ENCODE measurements at places on chromosomes 4 and X.

- DNase-seq: no peak
Measured at GRCh38 chr4:30728311-30728710, 8.1 kb downstream of the PCDH7 start.

- DNase-seq: peak; percentile 73
Measured at GRCh38 chrX:30246769-30247489, at the start of gene MAGEB1. Gene MAGEB1, plus strand, starts transcription at chrX:30247146. Its CDS starts 3,348 bp downstream, at chrX:30250494.

GRCh38 chr4:26356081-26356501, 35.3 kb downstream of the RBPJ start:
- DNase-seq: no peak

DNA sequence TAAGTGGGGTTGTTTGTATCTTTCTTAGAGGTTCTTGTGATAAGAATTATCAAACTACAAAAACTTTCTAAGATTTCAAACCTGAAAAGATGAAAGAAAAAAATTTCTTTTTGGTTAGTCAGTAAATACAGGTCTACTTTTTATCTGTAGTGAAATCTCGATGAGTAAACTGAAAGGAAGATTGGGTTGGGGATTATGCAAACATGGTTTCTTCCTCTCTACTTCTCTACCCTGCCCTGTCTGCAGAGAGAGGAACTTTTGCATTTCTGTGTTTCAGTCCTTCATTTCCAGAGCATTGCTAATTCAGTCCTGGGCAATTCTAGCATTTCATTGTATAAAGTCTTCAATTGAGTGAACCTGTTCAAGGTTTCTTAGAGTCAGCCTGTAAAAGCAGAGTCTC, 51.6 kb upstream of the IL2 start:
- DNase-seq: no peak

DNA sequence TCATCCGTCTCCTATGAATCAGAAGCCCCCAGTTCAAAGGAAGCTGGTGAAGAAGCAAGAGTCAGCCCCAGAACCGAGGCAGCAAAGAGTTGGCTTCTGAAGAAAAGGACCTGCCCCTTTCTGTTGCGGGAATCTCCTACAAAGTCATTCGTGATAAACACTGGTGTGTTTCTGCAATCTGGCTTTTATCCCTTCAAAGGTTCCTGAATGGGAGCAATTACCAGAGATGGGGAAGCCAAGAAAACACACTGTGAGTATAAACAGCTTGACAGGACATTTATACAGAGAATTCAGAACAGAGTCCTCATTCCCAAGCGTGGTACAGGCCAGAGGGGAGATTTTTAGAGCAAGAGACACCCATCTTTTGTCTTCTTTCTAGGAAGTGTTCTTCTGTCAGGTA, 226.8 kb upstream of the LNX1 start:
- no peak for DNase-seq

DNA sequence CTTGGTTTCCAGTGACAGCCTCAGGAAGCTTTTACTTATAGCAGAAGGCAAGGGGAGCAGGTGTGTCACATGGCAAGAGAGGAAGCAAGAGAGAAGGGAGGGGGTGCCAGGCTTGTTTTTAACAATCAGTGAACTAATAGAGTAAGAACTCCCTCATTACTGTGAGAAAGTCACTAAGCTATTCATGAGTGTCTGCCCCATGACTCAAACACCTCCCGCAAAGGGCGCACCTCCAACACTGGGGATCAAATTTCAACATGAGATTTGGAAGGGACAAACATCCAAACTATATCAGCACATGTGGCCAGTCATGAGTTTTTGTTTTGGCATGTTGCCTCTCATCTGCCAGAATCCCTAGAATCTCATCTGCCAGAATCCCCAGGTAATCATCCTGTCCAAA, 183.5 kb upstream of the C1QTNF7 start:
- no peak for DNase-seq

GRCh38 chrX:81316163-81316562, 114.3 kb downstream of the SH3BGRL start:
- no peak for DNase-seq

GRCh38 chr4:71231129-71232055, 107.4 kb upstream of the SLC4A4 start:
- DNase-seq: no peak

DNA sequence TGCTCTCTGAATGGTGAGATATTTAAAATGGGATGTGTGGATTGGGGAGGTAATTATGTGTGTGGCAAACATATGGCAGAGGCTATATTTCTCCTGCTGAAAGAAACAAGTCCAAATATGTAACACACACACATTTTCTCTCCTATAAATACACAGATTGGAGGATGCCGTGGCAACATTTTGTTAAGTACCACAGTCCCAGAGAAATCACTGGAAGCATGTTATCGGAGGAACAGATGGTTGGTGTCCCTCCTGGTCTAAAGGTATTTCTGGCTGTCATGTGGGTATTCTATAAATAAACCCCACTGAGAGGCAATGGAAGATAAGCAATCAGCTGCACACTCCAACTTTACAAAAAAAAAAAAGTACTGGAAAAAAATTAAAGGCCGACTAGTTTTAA, 528.3 kb upstream of the BOD1L1 start:
- no peak for DNase-seq

GRCh38 chrX:49844611-49845010, 15.5 kb downstream of the PAGE4 start:
- no peak for DNase-seq

GRCh38 chr4:61805979-61806378, 605.9 kb downstream of the ADGRL3 start:
- DNase-seq: no peak

- DNase-seq: no peak
Measured at GRCh38 chr4:38106886-38107514, 146.8 kb downstream of the PTTG2 start.

DNA sequence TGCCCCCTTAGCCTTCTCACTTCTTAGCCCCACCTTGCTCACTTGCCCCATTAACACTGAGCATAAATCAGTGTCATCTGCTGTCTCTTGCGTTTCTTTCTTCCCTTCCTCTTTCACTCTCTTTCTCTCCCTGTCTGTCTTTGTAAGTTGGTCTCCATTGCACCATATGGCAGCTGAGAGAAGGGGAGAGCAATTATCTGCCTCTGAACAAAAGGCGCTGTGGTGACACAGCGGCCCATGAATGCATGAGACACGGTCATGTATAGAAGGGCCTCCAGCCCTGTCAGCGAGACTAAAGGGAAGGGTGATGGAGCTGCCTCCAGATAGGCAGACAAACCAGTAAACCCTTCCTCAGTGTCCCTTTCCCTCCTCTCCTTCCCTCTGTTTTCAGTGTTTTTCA, 88.8 kb upstream of the PCDH18 start:
- peak; percentile 46 for DNase-seq

DNA sequence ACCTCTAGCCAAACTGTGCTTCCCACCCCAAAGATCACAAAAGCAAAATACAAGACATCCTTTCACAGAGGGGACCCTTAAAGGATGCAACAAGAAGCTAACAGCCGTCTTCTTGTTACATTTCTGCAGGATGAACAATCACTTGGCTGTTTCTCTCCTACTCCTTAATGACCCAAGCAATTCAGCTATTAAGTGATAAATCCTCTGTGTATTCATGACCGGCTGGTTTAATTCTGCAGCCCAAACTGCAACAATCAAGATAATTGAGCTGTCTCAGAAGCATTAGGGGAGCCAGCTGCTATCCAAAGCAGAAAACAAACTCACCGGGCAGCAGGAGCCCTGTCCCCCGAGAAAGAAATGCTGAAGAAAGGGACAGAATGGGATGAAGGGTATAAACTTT, 85.9 kb upstream of the ACSL4 start:
- no peak for DNase-seq

DNA sequence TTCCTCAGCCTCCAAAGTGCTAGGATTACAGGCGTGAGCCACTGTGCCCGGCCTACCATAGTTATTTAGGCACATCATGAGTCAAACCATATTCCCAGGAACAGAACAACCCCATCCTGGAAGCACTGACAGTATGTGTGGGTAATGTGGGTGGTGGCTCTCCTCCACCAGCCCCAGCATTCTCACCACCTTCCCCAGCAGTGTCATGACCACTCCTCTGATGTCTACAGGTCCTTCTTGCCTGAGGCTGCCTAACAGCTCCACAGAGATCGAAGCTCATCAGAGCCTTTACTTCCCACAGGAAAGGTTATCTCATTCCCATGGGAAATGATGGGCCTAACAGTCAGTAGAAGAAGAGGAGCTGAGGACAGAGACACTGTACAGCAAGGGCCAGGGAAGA, 129.5 kb upstream of the GPC4 start:
- no peak for DNase-seq

GRCh38 chrX:19100586-19100985, 21.7 kb downstream of the ADGRG2 start:
- DNase-seq: no peak

GRCh38 chr4:73259571-73260090, 1.0 kb upstream of the ANKRD17 start:
- no peak for DNase-seq

DNA sequence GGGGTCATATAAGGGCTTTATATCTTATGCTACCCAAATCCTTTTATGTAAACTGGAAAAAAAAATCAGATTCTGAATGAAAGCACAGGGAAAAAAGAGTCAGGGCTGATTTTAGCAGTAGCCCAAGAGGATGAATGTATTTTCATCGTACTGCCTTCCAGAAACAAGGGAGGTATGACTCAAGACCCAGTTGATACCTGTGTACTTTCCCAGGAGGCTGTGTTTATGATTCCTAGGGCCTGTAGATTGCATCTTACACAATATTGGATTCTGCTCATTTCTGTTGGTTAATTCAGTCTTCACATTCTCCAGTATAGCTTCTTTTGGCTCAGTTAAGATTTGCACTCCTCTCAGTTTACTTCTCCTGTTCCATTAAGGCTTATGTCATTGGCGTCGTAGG, 127.9 kb upstream of the LIMCH1 start:
- no peak for DNase-seq

GRCh38 chrX:42442745-42443144, 335.2 kb downstream of the PPP1R2C start:
- no peak for DNase-seq

DNA sequence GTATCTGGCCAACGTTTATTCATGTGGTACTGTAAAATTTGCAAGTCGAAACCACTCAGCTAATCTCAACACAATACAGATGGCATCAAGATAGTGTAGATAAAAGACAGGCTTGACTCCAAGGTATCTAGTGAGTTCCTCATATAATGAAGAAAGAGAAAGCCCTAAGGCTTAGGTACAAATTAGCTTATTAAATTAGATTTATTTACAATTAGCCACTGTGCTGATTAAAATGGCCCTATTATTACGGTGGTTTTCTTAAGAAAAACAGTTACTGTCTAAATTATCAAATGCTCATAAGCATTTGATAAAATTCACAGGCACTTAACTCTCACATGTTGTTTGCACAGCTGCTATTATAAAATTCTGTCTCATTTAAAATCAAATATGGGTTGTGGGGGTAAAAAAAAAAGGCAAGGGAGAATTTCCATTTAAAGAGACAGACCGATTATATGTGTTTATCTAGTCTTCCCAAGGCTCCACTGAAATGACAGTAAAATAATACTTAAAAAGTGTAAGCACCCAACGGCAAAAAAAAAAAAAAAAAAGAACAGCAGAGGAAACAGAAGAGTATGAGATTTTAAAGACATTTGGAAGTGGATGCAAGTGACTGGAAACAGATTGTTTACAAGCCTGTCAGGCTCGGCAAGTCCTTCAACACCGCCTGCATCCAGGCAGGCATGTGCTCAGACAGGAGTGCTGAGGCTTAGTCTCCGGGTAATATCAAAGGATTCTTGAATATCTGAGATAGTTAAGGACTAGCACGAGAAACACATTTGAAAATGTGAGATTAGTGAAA, 55.1 kb downstream of the FAM13A start:
- no peak for DNase-seq

DNA sequence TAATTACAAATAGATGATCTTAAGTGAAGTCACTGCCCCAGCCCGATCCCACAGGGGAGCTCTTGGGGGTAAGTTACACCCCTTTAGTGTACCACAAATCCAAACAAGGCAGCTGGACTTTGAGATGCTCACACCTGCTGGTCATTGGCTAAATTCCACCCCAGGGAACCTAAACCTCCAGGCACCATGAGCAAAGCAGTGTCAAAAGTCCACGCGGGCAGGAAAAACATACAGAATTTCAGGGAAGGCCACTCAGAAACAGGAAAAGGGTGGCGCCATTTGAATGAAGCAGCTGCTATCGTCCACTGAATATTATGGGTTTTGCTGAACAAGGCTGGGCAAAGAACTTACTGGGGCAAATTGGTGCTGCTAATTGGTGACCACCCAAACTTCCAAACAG, 30.9 kb downstream of the SUPT20HL1 start:
- DNase-seq: no peak

DNA sequence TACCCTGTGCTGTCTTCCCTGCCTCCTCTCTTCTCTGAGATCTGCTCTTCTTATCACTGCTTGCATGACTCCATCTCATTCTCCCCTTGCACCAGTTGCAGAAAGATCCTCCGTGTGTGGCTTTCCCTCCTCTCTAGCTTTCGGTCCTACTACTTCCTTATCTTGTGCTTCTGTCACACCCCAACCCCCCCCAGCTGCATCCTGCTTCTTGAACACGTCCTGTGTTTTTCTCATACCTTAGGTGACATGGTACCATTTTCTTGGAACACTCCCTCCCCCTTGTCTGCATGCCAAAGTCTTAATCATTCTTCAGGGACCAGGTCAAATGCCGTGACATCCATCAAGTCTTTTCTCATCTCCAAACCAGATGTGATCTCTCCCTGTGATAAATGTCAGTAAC, 46.4 kb downstream of the FHL1 start:
- no peak for DNase-seq

DNA sequence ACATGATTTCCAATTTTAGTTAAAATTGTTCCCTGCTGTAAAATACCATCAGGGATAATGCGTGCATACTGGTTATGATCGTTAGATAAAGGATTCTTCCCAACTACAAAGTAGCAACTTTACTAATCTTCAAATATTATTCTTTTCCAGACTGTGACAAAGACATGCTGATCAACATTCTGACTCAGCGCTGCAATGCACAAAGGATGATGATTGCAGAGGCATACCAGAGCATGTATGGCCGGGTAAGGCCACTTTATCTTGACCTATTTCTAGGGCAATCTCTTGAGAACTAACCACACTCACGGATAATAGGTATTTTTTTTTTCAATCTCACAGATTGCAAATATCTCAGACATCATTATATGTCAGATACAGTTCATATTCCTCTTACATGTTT, 47.0 kb downstream of the ANXA10 start:
- no peak for DNase-seq

- peak; percentile 93 for DNase-seq
Measured at GRCh38 chrX:39688576-39689375, 409.0 kb downstream of the BCOR start.

GRCh38 chr4:119209077-119209476, 3.4 kb upstream of the USP53 start:
- DNase-seq: no peak

- no peak for DNase-seq
Measured at GRCh38 chr4:100269446-100269845, 79.2 kb upstream of the DDIT4L start.

- DNase-seq: no peak
Measured at GRCh38 chrX:96449191-96449590, 235.5 kb upstream of the DIAPH2 start.

DNA sequence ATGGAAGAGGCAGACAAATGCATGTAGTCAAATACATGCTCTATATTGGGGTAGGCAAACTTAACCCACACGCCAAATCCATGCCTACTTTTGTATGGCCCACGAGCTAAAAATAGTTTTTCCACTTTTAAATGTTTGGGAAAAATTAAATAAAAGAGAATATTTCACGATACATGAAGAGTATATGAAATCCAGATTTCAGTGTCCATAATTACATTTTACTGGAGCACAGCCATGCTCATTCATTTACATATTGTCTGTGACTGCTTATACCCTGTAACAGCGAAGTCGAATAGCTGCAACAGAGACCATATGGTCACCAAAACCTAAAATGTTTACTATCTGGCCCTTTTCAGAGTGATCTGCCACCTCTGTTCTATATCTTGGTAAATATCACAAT, 257.4 kb upstream of the NOCT start:
- no peak for DNase-seq

All from ELF-1 (cell line).